ENCODE measurements at places on chromosomes 11 and 22.

DNA sequence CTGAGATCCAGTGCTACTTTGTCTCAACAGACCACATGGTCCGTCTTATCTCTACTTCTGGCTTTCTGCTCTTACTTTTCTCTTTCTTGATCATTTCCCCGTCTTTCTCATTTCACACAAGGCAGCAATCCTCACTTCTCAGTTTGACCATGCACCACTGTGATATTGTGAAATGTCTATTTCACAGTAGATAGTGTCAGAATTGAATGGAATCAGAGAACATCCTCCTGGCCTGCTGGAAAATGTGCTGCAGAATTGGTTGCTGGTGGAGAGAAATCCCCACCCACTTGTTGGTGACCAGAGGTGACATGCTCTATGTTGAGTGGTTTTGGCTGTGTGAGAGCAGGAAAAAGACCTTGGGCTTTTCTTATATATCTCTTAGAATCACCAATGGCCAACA is 57.8 kb upstream of the RCN1 start:
- DNase-seq, result peak; percentile 33

- no peak for DNase-seq
Observed at GRCh38 chr22:22817468-22818201, 70.0 kb upstream of the IGLL5 start.

GRCh38 chr22:37353839-37354238 is 71.5 kb downstream of the CYTH4 start:
- no peak for DNase-seq

DNA sequence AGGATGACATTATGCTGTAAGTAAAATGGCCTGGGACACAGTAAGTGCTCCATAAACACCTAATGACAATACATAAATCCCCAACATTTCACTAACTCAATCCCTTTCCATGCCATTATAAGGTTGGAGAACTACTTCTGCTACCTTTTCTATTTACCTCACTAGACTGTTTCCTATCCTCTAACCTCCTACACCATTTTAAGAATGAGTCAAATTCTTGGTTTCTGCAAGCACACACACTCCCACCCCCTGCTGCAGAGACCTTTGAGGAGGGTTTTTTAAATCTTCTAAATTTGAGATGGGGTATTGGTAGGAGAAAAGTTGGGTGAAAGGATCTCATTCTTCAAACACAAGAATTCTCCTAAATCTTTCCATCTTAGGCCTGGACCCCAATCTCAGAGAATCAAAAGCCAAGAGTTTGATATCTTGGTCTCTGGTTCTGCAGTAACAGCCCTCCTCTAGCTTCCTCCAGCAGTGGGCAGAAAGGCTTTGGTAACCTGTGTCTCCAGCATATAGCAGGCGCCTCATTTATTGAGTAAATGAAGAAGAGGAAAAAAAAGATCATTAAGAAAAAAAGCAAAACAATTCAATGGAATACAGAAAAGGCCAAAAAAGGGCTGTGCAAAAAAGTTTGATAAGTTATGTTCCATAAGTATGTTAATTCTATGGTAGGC is 42.3 kb downstream of the SYTL2 start:
- no peak for DNase-seq
